ENCODE measurements at places on chromosomes 13 and 19. TPM values are rescaled to one million over a fixed set of nuclear protein-coding genes. Genes with fewer than 3 reads are reported as not detected.

- no peak for DNase-seq
Measured at GRCh38 chr19:39167461-39168257, 29.1 kb upstream of the NCCRP1 start.

Gene ZNF486
- 18.2 TPM for polyA plus RNA-seq

- no peak for DNase-seq
Measured at GRCh38 chr13:113551081-113552000, 33.2 kb upstream of the TFDP1 start.

Gene PRODH2
- 52.5 TPM for polyA plus RNA-seq

Gene PRR20D
- not detected for polyA plus RNA-seq

Gene KLK6
- 37.7 TPM for polyA plus RNA-seq

DNA sequence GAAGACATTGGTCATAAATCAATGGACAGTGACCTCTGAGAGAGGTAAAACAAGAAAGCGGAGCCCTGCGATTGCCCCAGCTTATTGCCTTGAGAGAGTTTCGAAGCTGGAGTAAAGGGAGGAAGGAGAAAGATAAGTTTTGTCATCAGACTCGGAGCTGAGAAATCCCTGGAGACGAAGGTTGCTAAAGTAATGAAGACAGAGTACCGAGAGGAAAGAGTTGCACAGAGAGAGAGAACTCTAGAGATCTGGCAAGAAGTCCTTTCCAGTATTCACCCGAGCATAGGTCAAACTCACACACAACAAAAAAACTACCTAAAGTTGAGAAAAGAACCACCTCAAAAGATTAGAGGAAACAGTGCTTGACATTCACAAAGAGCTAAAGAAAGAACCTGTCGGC, 472.0 kb downstream of the DACH1 start:
- no peak for DNase-seq

GRCh38 chr13:98917116-98917515, 60.7 kb downstream of the DOCK9 start:
- DNase-seq, result no peak

- no peak for DNase-seq
Measured at GRCh38 chr19:55174425-55175116, 5.5 kb downstream of the SYT5 start.

DNA sequence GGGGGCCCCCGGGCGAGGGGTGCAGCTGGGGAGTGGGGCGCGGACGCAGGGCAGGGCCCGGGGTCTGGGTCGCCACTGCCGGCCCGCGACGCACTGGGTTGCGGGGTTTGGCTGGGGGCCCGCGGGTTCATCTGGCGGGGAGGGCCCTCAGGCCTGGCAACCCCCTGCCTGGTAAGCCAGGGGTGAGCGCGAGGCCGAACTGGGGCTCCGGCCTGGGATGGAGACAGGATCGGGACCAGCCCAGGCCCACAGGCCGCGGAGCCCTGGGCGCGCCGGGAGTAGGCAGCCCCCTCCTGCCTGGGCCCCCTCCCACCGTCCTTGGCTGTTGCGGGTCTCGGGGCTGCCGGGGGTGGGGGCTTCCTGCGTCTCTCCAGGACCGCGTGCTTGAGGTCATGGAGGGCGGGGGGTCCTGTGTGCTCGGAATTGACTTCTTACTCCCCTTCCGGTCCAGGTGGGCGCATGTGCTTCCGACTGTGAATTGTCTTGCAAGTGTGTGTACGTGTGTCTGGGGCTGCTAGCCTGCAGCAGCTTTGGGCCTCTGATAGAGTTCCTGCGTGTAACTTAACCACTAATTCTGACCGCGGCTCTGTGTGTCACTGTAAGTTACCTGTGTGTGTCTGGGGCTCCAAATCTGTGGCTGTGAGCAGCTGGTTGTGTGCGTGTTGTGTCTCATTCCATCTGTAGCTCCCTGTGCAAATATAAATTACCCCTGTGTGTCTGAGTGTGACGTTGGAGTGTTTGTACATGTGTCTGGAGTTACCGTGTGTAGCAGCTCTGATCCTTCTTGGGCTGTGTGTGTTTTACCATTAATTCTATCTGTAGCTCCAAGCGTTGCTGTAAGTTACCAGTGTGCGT, 751 bp downstream of the GRAMD1A start:
- DNase-seq, result peak; percentile 57

DNA sequence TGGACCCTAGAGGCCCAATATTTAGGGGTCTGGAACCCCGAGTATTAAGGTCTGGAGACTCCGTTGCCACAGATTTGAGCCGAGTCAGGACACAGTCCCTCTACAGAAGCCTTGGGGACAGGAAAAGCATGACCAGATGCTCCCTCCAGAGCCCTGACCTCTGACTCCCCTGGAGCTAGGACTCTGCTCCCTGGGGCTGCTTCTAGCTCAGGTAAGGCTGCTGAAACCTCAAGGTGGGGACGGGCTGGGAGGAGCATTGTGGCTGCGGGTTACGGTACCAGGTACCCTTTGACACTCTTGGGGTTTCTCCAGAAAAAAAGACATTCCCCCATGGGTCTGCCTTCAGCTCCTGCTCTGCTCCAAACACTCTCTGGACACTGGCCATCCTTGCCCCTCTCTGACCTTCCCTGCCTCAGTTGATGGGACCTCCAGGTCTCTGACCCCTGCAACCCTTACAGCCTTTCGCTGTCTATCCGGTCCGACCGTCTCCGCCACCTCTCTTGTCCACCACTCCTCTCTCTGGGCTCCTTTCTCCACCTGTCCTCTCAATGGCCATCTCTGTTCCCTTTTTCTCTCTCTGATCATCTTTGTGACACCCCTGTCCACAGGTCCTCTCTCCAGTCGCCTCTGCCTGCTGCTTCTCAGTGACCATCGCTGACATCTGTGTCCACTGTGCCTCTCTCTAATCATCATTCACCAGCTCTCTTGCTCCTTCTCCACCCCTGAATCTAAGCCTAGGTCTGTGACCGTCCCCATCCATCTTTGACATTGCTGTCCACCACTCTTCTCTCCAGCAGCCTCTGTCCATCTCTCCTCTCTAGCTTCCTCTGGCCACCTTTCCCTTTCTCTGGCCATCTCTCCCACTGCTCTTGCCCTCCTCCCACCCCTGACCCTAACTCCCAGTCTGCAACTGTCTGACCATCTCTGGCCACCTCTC, 1.4 kb downstream of the LRFN3 start:
- no peak for DNase-seq

Gene TSSK6
- 1.5 TPM for polyA plus RNA-seq

- DNase-seq, result no peak
Measured at GRCh38 chr13:38264363-38265131, 85.1 kb upstream of the UFM1 start.

Gene TMEM238
- 1.2 TPM for polyA plus RNA-seq

- DNase-seq, result no peak
Measured at GRCh38 chr19:6551607-6552450, 21.0 kb downstream of the TNFSF9 start.

GRCh38 chr19:40413291-40413845, at the start of gene PRX:
Gene PRX (minus strand): TSS chr19:40413378. CDS start chr19:40407932, 5,446 bp downstream.
- DNase-seq, result no peak

DNA sequence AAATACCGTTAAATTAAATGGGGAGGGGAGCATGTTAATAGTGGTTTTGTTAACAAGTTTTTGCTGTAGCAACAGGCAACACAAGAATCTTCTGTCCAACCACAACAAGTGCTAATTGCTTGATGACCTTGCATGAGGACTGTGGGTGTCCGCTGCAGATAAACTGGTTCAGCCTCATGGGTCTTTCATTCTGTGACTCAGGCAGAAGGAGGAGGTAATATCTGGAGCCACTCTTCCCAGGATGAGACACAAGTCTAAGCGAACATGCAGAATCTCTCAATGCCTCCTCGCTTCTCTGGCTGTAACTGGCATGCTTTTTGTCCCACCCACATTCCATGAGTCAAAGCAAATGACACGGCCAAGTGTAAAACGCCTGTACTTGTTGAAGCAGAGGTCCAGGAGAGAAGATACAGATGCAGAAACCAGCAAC, 56.6 kb upstream of the MYO16 start:
- DNase-seq, result no peak

Gene NLRP11
- polyA plus RNA-seq, result 0.27 TPM

- DNase-seq, result no peak
Measured at GRCh38 chr19:46350758-46351159, 3.9 kb downstream of the PPP5C start.

- no peak for DNase-seq
Measured at GRCh38 chr19:46731584-46731983, 14.3 kb upstream of the FKRP start.

Gene ZNF525
- 17.7 TPM for polyA plus RNA-seq

GRCh38 chr19:45862271-45862563, 730 bp downstream of the SYMPK start:
- no peak for DNase-seq

DNA sequence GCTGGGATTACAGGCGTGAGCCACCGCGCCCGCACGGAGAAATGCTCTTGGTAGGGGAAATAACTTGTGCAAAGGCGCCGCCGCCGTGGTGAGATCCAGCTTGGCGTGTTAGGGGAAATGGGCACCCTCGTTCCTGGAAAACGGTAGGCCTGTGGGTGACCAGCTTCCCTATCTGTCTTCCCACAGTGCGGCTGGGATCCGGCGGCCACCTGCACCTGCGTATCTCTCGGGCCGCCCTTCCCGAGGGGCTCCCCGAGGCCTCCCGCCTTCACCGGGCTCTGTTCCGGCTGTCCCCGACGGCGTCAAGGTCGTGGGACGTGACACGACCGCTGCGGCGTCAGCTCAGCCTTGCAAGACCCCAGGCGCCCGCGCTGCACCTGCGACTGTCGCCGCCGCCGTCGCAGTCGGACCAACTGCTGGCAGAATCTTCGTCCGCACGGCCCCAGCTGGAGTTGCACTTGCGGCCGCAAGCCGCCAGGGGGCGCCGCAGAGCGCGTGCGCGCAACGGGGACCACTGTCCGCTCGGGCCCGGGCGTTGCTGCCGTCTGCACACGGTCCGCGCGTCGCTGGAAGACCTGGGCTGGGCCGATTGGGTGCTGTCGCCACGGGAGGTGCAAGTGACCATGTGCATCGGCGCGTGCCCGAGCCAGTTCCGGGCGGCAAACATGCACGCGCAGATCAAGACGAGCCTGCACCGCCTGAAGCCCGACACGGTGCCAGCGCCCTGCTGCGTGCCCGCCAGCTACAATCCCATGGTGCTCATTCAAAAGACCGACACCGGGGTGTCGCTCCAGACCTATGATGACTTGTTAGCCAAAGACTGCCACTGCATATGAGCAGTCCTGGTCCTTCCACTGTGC, 2.4 kb downstream of the GDF15 start:
- DNase-seq, result peak; percentile 85

Gene TNFSF13B
- polyA plus RNA-seq, result 0.87 TPM

DNA sequence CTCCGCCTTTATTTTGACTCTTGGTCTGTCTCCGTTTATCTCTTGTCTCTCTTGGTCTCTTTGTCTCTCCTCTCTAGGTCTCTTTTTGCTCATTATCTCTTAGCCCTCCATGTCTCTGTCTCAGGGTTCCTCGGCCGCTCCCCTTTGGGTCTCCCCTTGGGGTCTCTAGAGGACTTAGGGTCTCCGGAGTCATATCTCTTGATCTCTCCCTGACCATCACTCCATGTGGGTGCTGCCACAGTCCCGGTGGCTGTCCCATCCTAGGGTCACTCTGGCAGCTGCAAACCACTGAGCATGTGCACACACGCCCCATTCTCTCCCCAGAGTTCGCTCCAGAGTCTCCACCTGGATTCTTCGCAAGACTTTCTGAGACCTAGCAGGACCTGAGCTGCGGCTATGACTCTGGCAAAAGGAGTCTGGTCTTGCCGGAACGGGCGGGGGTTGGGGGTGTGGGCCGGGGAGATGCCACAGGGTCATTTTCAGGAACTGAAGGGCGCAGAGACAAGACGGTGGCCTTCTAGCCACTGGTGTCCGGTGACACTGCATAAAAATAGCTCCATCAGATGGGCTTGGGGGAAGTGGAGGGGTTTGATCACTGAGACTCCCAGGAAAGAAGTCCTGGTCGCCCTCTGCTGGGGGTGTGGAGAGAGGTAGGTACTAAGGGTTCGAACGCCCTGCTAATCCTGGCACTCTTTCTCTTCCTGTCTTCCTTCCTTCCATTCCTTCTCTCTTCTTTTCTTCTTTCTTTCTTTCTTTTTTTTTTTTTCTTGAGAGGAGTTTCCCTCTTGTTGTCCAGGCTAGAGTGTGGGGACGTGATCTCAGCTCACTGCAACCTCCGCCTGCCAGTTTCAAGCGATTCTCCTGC, 1.2 kb upstream of the KCNA7 start:
- no peak for DNase-seq

DNA sequence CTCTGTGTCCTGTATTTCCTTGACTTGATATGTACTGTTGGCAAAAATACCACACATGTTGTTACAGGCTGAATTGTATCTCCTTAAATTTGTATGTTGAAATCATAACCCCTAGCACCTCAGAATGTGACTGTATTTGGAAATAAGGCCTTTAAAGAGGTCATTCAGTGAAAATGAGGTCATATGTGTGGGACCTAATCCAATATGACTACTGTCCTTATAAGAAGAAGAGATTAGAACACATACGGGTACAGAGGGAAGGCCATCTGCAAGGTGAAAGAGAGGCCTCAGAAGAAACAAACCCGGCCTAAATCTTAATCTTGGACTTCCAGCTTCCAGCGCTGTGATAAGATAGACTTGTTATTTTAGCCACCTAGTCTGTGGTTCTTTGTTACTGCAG, 202.5 kb downstream of the NUFIP1 start:
- no peak for DNase-seq

- no peak for DNase-seq
Measured at GRCh38 chr13:43686557-43686956, 100.2 kb downstream of the ENOX1 start.

GRCh38 chr13:74865656-74866055, 616.3 kb downstream of the TBC1D4 start:
- DNase-seq, result no peak

GRCh38 chr13:99178636-99179035, 22.0 kb upstream of the UBAC2 start:
- no peak for DNase-seq

DNA sequence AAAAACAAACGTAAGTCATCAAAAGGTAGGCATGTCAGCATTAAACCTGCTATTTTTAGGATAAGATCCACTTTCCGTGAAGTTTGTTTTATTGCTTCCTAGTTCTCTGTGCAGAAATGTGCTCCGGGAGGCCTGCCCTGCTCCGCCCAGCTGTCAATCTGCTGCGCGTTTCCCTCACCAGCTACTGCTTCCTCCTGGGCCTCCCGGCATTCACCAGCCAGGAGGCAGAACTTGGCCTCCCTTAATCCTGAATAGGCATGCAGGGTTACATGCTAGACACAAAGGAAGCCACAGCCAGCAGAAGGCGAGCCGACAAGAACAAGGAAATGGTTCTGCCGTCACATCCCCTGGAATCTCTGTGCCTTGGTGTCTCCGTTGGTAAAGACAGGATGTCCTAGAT, 386.2 kb downstream of the IRS2 start:
- no peak for DNase-seq

Gene ALKBH6
- 17.6 TPM for polyA plus RNA-seq

Gene KXD1
- polyA plus RNA-seq, result 60.8 TPM
